ENCODE measurements at places on chromosomes 6 and 20.

GRCh38 chr6:105258816-105259215 is 79.0 kb upstream of the POPDC3 start:
- no peak for DNase-seq

DNA sequence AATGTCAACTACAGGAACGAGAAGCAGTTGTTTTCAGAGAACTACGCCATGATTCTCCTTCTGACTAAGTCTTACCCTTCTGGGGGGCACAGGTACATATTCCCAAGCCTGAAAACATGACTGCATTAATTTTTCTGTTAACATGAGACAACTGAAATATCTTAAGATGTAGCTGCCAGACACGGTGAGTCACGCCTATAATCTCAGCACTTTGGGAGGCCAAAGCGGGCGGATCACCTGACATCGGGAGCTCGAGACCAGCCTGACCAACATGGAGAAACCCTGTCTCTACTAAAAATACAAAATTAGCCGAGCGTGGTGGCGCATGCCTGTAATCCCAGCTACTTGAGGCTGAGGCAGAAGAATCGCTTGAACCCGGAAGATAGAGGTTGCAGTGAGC is 21.7 kb downstream of the TBC1D20 start:
- DNase-seq: no peak

GRCh38 chr6:85983032-85983659 is 340.5 kb upstream of the SYNCRIP start:
- no peak for DNase-seq

- DNase-seq: no peak
These were observed 58.5 kb upstream of the B3GAT2 start for GRCh38 chr6:71015392-71015791.

- DNase-seq: no peak
These were observed 75.6 kb downstream of the MTFR2 start for GRCh38 chr6:136174510-136174909.

DNA sequence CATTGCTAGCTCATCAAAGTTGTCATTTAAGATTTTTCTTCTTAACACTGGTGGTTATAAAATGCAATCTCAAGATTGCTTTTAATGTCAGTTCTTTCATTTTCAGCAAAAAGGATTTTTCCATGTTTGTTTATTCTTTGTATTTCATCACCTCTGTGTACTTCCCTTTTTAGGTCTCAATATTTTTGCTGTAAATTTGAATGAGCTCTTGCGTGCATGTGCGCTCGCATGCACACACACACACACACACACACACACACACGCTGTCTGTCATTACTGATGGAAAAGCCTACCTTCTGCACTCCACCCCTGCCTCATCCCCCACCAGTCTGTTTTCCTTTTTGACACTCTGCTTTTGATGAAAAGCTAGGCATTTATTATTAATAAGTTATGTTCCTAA is 85.3 kb upstream of the FYN start:
- no peak for DNase-seq

DNA sequence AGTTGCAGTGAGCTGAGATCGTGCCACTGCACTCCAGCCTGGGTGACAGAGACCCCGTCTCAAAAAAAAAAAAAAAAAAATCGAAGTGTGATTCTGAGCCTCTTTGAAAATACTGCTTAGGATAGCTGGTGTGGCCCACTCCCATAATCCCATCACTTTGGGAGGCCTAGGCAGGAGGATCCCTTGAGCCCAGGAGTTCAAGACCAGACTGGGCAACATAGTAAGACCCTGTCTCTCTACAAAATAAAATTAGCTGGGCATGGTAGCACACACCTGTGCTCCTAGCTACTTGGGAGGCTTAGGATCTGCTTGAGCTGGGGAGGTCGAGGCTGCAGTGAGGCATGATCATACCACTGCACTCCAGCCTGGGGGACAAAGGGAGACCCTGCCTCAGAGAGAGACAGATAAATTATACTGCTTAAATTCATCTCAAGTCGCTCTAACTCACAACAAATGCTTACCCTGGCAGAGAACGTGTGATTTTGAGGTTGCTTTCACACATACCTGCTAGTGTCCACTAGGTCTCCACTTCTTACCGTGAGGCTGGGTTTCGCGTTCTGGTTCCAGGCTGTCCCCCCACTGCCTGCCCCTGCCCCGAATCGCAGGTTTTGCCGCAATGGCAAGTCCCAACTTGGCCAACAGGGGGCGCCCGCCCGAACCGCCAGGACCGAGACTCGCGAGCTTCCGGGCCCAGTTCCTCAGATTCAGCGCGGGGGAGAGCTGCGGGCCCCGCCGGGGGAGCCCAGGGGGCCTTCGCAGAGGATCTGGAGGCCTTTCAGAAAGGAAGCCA is 12.3 kb upstream of the TMC2 start:
- DNase-seq: peak; percentile 86

GRCh38 chr20:33551778-33552177 is 61.9 kb downstream of the CBFA2T2 start:
- no peak for DNase-seq

- no peak for DNase-seq
These were observed 1242.1 kb downstream of the HACE1 start for GRCh38 chr6:103617642-103618041.

DNA sequence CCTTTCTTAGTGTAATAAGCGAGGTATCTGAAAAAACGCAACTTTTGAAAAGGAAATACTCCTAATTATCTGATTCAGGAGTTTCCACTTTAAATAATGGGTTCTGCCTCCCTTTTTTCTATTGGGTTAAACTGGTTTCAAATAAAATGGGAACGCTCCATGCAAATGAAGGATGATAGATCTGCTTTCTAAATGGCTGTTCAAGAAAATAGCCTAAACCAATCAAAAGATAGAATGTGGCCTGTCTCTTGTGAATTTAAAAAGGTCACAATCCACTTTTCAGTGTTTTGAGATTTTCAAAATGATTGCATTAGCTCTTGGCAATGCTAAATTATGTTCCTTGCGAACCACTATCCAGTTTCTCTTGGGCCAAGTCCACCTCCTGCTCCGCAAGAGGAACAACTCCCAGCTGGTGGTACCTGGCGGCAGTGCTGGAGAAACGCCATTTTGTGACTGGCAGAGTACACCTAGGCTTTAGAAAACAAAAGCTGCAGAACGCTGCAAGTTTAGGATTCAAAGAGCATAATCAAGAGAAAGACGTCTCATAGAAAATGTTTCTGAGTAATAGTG is 56.7 kb downstream of the TRIM38 start:
- DNase-seq: no peak

DNA sequence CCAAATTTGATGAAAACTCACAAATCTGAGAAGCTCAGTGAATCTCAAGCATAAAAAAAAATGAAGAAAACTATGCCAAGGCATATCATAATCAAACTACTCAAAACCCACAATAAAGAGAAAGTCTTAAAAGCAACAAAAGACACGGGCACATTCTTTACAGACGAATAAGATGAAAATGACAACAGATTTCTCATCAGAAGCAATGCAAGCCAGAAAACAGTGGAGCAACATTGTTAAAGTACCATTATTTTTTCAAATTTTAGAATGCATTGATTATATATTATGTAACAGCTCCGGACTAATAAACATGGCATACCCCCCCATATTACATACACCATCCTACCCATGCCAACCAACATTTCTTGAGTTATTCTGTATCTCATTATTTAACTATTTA is 55.3 kb upstream of the INSM1 start:
- no peak for DNase-seq

DNA sequence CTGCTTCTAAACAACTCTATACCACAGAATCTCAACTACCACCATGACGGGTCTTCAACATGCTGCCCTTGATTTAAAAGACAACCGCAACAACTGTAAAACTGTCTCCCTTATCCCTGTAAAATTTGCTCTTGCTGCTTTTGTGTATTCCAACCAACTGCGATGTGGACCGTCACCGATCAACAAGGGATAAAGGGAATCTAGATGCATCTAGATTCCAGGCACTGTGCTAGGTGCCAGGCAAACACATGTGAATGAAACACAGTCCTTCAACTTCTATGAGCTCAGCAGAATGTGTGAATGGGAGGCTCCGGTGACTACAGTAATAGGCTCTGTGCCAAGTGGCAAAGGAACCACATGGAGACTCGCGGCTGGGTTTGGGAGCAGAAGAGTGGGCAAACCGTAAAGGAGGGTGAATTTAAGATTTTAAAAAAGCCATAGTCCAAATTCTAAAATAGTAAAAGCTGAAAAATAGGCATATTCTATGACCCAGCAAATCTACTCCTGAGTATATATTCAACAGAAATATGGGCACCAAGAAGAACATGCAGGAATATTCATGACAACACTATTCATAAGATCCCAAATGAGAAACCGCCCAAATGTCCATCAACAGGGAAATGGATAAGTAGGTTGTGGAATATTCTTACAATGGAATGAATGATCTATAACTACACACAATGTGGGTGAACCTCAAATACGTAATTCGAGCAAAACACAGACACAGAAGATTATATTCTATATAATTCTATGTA is 3.7 kb upstream of the PRND start:
- no peak for DNase-seq

DNA sequence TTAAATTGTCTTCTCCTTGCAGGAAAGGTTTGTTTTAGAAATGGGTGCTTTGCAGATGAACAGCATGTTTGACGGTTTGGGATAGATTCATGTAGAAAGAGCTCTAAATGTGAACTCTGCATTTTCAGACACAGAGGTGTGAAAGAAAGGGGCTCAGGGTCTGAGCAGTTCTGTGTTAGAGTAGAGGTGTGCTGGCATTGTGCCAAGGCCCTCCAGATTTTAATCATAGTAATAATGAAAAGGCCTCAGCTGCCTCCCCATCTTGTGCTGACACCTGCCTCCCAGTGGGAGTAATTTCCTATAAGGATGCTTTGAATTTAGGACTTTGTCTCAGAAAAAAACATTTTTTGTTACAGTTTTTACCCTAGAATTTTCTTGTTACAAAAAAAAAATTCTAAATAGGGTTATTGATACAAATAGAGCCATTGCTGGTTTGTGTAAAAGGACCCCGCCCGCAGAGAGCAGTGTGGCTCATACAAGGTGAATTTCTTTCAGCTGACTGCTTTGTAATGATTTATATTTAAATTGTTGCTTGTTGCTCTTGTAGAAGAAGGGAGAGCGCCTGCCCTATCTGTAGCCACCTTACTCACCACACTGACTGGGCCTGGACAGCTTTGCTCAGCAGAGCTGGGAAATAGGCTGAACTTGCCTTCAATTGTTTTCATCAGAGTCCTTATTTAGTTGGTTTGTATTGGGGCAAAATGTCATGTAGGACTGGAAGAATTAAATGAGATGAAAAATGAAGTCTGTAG is 294.5 kb downstream of the ZFAND3 start:
- no peak for DNase-seq

GRCh38 chr6:76439811-76440210 is 367.3 kb upstream of the IMPG1 start:
- no peak for DNase-seq

GRCh38 chr6:150756173-150756572 is 109.3 kb upstream of the MTHFD1L start:
- no peak for DNase-seq

DNA sequence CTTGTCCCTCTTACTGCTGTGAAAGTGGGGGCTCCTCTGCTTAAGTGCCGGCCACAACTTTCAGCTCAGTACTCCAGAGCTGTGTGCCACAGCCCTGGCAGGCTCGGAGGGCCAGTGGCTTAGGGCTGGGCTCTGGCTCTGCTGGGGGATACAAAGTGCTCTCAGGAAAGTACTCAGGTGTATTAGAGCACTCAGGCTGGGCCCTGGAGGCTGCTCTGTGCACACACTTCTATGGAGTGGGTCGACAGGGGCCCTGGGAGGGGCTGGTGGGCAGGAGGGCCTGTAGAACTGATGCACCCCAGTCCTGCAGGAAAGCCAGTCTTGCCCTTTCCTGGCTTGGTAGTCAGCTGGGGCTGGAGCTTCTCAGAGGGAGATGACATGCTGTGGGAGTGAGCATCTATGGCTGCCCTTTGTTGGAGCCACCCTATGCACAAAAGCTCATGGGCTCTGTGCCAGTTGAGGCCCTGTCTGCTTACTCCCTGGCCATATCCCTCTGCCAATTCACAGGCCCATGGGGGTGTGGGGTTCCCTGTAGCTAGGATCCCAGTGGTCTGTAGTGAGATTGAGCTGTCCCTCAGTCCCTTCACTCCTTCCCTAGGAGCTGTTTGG is 22.0 kb downstream of the CENPW start:
- no peak for DNase-seq

- no peak for DNase-seq
These were observed 38.1 kb downstream of the SYNE1 start for GRCh38 chr6:152598901-152599537.

- no peak for DNase-seq
These were observed 55.9 kb downstream of the TBC1D7 start for GRCh38 chr6:13272131-13273046.

- no peak for DNase-seq
These were observed 6.9 kb downstream of the EPHA7 start for GRCh38 chr6:93412452-93412851.

DNA sequence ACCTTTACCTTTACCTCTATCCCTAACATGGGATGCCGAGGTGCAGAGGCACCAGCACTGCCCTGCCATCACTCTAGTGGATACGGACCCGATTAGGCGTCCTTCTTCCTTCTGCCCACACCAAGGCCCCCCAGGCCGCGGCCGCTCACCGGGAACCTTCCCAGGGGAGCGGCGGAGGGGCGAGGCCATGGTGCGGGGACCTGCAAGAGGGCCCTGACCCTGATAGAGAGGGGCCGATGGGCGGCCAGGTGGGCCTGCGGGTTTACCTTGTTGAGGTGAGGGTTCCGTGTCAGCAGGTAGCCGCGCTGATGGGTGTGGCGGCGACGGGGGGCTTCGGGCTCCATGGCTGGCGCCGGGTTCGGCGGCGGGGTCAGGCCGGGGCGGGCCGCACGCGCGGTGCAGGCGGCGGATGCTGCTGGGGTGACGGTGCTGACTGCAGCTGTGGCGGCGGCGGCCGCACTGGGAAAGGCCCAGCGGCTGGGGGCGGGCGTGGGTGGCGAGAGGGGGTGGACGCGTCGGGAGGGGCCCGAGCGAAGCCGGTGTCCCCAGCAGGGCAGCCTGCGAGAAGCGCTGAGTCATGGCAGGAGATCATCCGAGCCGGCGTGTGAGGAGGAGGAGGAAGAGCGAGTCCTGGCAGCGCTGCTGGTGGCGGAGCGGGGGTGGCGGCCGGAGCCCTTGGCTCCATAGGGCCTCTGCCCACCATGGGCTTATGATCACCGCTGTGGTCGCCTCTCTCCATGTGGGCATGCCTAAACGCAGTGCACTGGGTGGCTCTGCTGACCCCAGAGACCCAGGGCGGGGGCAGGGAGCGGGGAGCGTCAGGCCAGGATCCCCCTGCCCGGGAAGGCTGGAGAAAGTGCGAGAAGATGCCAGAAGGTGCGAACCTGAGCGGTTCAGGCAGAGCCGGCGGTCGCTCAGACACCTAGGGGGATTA is at the start of gene ME1:
Gene ME1 (minus strand): TSS at position 441 of the 934 bp plus-strand sequence. CDS start 97 bp downstream, at position 344.
- peak; percentile 92 for DNase-seq

- peak; percentile 43 for DNase-seq
These were observed 84.9 kb downstream of the BTBD9 start for GRCh38 chr6:38554700-38555413.

GRCh38 chr6:144778773-144779492 is 493.8 kb downstream of the UTRN start:
- DNase-seq: no peak

- DNase-seq: no peak
These were observed 17.5 kb downstream of the KCNQ2 start for GRCh38 chr20:63454731-63455567.

All from AG08396 (cell line).